Lower lobe of right lung (tissue), 2 donors: ENCODE measurements at places on chromosomes 7 and 10. TPM values are rescaled to one million over a fixed set of nuclear protein-coding genes. Genes with fewer than 3 reads are reported as not detected.

- no peak overlapping the region for H3K4me3 ChIP-seq
- H3K27me3 ChIP-seq = no peaks in the 10 kb centered on the region
- no peak overlapping the region for H3K27ac ChIP-seq
- DNase-seq = no peak
These were observed 173.7 kb upstream of the KAT6B start for GRCh38 chr10:74652664-74653063.

GRCh38 chr10:29585488-29585976 is 49.2 kb downstream of the SVIL start:
- H3K4me3 ChIP-seq = no peak overlapping the region
- H3K36me3 ChIP-seq = no peaks in the 10 kb centered on the region
- peaks cover 32% of the 10 kb centered on the region for H3K4me1 ChIP-seq
- no peak overlapping the region for H3K27ac ChIP-seq
- H3K27me3 ChIP-seq = no peaks in the 10 kb centered on the region

GRCh38 chr10:8794860-8795259 is 740.4 kb downstream of the GATA3 start:
- no peaks in the 10 kb centered on the region for H3K36me3 ChIP-seq
- H3K27ac ChIP-seq = no peak overlapping the region

GRCh38 chr10:71260622-71261325 is 48.4 kb downstream of the UNC5B start:
- H3K27me3 ChIP-seq = no peaks in the 10 kb centered on the region
- no peak overlapping the region for H3K27ac ChIP-seq
- no peak for DNase-seq
- H3K4me1 ChIP-seq = peaks cover 26% of the 10 kb centered on the region
- H3K4me3 ChIP-seq = no peak overlapping the region
- H3K36me3 ChIP-seq = no peaks in the 10 kb centered on the region

GRCh38 chr10:124534231-124534798 is 72.7 kb downstream of the LHPP start:
- H3K27me3 ChIP-seq = no peaks in the 10 kb centered on the region
- no peak overlapping the region for H3K4me3 ChIP-seq
- peak; percentile 62 for DNase-seq

DNA sequence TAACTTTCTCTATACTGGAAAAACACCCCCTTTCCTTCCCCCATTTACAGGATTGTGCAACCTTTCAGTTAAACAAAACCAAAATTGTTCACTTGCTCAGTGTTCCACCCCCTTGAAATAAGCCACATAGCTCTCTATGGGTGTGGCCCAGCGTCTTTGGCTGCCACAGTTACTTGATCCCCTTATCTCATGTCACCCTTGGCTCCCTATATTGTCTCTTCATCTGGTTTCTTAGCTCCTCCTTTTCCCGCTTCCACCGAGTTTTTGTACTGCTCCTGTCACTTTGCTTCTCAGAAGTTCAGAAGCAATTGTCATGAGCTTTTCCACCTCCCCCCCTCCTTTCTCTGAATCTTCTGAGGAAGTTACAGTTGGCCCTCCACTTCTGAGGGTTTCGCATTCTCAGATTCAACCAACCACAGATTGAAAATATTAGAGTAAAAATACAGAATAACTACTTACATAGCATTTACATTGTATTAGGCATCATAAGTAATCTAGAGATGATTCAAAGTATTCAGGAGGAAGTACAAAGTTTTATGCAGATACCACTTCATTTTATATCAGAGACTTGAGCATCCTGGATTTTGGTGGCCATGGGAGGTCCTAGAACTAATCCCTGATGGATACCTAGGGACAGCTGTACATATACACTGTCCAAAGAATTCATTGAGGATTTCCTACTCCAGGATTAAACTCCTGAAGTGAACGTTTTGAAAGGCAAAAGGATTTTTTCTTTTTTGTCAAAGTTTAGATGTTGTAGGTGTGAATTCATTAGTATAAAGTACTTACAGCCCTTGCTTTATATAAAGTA is 60.4 kb downstream of the ADD3 start:
- H3K4me3 ChIP-seq = no peak overlapping the region
- no peaks in the 10 kb centered on the region for H3K27me3 ChIP-seq
- H3K36me3 ChIP-seq = no peaks in the 10 kb centered on the region
- H3K27ac ChIP-seq = peak overlapping the region; percentile 65
- no peak for DNase-seq

GRCh38 chr7:114922026-114922651 is at the start of gene MDFIC:
TSS of gene MDFIC (plus strand) at chr7:114922094. CDS start at chr7:114923034, 940 bp downstream.
- H3K36me3 ChIP-seq = no peaks in the 10 kb centered on the region
- H3K4me1 ChIP-seq = peaks cover 37% of the 10 kb centered on the region
- no peaks in the 10 kb centered on the region for H3K27me3 ChIP-seq

DNA sequence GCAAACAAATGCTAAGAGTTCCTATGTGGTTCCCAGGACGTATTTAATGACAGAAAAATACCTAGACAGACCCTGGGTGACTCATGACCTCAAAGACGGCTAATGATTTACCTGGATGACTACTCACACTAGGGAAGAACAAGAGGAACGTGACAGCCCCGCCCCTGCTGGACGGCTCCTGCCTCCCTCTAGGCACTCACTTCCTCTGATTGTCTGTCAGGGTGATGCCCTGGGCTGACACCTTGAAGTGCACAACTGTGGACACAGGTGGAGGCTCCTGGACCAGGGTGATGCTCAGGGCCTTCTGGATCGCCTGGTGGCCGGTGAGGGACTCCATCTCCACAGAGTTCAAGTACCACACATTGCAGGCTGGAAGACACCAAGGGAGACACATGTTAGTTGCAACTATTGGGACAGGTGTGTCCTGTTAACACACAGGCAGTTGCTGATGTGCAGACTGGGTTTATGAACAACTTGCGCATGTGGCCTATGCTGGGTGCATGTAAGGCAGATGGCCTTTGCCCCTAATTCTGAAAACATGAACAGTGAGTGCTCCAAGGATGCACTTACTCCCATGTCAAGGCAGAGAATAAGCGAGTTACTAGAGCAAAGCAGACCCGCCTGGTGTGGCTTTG is 298.3 kb downstream of the TNS3 start:
- no peak overlapping the region for H3K4me3 ChIP-seq
- no peak for DNase-seq
- no peak overlapping the region for H3K27ac ChIP-seq
- H3K4me1 ChIP-seq = no peaks in the 10 kb centered on the region
- H3K27me3 ChIP-seq = no peaks in the 10 kb centered on the region

DNA sequence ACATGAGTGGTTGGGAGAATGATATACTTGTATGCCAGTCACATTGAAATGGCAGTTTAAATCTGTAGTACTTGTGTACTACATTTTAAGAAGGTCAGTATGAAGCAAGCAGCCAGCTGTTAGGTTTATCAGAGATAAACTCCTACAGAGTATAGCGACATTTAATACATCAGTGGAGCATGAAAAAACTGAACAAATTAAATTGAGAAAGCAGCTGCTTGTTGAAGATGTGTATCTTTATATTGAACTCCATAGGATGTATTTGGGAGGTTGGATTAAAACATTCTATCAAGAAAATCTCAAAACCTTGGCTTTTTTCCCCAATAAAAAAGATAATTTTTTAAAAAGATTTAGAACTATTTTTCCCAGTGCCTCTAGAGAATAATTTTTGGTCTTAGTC is 47.8 kb downstream of the PHF14 start:
- H3K4me1 ChIP-seq = no peaks in the 10 kb centered on the region
- H3K4me3 ChIP-seq = no peak overlapping the region
- DNase-seq = no peak
- H3K27me3 ChIP-seq = no peaks in the 10 kb centered on the region
- no peak overlapping the region for H3K27ac ChIP-seq

DNA sequence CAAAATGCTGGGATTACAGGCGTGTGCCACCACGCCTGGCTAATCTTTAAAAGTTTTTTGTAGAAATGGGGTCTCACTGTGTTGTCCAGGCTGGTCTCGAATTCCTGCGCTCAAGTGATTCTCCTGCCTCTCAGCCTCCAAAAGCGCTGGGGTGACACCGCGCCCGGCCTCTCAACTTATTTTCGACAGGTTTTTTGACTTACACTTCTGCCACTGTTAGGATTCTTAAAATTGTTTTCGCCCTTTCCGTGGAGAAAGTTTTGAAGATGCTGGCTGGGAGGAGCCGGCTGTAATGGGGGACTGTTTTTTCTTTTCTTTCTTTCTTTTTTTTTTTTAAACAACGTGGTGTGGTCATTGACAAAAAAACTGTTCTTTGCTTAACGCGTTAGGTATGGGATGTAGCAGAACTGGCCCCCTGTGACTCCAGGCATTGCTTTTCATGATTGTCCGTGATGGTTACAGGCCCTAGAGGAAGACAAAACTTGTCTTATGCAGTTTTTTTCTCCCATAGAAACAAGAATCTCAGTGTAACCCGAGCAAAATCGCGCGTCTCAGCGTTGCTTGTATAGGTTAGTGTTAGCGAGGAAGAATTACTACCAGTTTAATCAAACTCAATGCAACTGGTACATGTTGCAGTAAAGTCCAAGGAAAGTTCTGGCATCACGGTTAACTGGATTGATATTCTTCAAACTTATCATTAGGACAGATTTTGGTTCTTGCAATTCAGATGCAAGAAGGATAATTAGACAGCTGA is 72.2 kb downstream of the DAGLB start:
- peak overlapping the region; percentile 89 for H3K27ac ChIP-seq
- peaks cover 49% of the 10 kb centered on the region for H3K4me1 ChIP-seq
- H3K27me3 ChIP-seq = no peaks in the 10 kb centered on the region
- H3K36me3 ChIP-seq = peaks cover 22% of the 10 kb centered on the region
- peak overlapping the region; percentile 79 for H3K4me3 ChIP-seq

DNA sequence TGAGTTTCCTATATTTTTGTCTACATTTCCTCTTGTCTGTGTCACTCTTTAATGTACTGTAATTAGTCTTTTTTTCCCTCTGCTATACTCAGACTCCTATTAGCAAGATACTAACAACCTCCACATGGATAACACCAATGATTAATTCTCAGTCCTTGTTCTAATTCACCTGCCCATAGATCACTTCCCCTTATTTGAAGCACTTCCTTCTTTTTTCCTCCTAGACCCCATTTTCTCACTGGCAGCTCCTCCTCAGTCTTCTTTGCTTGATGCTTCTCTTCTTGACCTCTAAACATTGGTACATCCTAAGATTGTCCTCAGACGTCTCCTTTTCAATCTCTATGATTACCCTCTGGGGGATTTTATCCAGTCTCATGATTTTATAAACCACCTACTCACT is 98.2 kb upstream of the IMMP2L start:
- no peaks in the 10 kb centered on the region for H3K4me1 ChIP-seq
- no peak overlapping the region for H3K4me3 ChIP-seq
- H3K36me3 ChIP-seq = no peaks in the 10 kb centered on the region
- H3K27me3 ChIP-seq = no peaks in the 10 kb centered on the region
- H3K27ac ChIP-seq = no peak overlapping the region

DNA sequence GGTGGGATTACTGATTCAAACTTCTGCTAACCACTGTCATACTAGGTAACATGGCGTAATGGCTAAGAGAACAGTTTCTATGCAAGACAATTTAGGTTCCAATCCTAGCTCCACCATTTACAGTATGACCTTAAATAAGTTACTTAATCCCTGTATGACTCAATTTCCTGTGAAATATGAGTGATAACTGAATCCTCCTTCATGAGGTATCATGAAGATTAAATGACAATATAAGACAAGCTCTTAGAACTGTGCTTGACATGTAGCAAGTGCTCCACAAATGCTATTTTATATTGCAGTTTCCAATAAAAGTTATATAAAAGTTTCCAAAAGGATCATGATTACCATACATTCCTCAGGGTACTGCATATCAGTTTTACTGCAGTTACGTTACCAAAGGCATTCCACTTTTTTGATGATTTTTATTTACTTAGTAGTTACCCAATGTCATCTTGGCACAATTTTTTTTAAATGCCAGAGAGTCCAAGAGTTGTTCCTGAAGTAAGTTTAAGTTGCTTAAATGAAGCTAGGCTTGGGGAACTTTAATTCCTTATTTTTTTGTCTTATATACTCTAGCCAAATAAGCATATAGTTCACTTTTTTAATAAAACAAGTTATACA is 7.1 kb downstream of the DOCK4 start:
- H3K4me1 ChIP-seq = peaks cover 42% of the 10 kb centered on the region
- no peak for DNase-seq
- H3K36me3 ChIP-seq = no peaks in the 10 kb centered on the region
- no peak overlapping the region for H3K27ac ChIP-seq
- H3K27me3 ChIP-seq = no peaks in the 10 kb centered on the region
- no peak overlapping the region for H3K4me3 ChIP-seq

GRCh38 chr7:17623546-17624185 is 316.6 kb downstream of the SNX13 start:
- no peaks in the 10 kb centered on the region for H3K36me3 ChIP-seq
- no peak overlapping the region for H3K27ac ChIP-seq
- H3K27me3 ChIP-seq = no peaks in the 10 kb centered on the region
- H3K4me1 ChIP-seq = no peaks in the 10 kb centered on the region

DNA sequence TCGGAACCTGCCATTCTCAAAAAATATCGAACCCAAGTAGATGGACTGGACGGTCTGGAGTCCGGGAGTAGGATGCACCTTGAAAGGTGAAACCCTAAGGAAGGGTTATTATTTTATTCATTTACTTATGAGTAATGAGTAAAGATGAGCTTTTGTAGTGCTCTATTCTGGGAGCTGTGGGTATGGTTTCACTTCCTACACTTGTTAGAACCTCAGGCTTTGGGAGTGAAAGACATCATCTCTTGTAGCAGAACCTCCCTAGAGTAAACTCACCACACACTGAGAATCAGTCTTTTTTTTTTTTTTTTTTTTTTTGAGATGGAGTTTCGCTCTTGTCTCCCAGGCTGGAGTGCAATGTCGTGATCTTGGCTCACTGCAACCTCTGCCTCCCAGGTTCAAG is 389.4 kb upstream of the AUTS2 start:
- no peaks in the 10 kb centered on the region for H3K4me1 ChIP-seq
- H3K27ac ChIP-seq = no peak overlapping the region
- no peaks in the 10 kb centered on the region for H3K36me3 ChIP-seq
- no peak for DNase-seq
- no peaks in the 10 kb centered on the region for H3K27me3 ChIP-seq

DNA sequence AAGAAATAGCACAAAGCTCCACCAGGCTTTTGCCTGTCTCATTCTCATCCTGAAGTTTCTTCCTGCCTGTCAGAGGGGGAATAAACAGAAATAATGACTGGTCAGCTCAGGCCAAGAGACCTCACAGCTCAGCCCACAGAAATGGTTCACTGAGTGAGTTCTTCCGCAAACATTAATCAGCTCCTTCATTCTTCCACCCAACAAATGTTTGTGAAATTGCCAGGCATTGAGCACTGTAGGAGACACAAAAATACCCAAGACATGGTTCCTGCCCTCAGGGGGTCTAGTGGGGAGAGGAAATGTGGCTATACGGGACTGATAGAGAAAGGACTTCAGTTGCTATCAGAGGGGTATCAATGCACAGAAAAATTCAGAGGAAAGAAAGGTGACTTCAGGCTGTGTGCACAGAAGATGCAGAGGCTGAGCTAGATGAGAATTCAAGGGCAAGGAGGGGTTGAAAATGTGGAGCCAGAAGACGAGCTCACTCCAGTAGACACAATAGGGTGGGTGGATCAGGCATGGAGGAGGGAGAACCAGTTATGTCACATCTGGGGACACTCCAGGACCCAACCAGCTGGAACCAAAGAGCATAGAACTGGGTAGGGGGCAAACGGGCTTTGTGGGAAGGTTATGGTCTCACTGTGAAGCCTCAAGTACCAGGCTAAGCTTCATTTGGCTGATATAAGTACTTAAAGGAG is 20.9 kb downstream of the MYOF start:
- H3K27ac ChIP-seq = peak overlapping the region; percentile 85
- peaks cover 9% of the 10 kb centered on the region for H3K36me3 ChIP-seq
- no peaks in the 10 kb centered on the region for H3K27me3 ChIP-seq
- H3K4me1 ChIP-seq = peaks cover 80% of the 10 kb centered on the region
- no peak overlapping the region for H3K4me3 ChIP-seq

Gene BTBD16
- 0.62 TPM for total RNA-seq

Gene ZNF655
- 71.6 TPM for total RNA-seq

Gene LSM5
- total RNA-seq = 27.1 TPM

Gene C10orf67
- 1.2 TPM for total RNA-seq

Gene CYP3A5
- 15.5 TPM for total RNA-seq

Gene ABCB4
- total RNA-seq = not detected

Gene LUC7L2
- total RNA-seq = 74.6 TPM

Gene PRLHR
- total RNA-seq = not detected

Gene PDE6C
- not detected for total RNA-seq

Gene HYAL4
- not detected for total RNA-seq

Gene GOLGA7B
- 1.0 TPM for total RNA-seq
